ENCODE measurements at places on chromosomes 16 and 17.

DNA sequence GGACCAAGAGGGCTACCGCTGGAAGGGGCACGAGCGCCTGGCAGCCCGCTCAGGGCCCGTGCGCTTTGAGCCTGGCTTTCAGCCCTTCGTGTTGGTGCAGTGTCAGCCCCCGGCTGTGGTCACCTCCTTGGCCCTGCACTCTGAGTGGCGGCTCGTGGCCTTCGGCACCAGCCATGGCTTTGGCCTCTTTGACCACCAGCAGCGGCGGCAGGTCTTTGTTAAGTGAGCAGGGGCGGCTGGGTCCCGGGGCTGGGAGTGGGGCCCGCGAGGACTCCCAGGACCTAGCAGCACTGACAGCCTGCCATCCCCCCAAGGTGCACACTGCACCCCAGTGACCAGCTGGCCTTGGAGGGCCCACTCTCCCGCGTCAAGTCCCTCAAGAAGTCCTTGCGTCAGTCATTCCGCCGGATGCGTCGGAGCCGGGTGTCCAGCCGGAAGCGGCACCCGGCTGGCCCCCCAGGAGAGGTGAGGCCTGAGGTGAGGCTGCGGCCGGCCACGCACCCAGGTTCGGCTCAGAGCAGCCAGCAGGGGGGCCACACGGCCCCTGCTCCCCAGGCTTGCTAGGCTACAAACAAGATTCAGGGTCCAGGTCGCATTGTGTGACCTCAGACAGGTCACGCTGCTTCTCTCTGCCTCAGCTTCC, 17.4 kb upstream of the MYO15B start:
- no peak for DNase-seq

DNA sequence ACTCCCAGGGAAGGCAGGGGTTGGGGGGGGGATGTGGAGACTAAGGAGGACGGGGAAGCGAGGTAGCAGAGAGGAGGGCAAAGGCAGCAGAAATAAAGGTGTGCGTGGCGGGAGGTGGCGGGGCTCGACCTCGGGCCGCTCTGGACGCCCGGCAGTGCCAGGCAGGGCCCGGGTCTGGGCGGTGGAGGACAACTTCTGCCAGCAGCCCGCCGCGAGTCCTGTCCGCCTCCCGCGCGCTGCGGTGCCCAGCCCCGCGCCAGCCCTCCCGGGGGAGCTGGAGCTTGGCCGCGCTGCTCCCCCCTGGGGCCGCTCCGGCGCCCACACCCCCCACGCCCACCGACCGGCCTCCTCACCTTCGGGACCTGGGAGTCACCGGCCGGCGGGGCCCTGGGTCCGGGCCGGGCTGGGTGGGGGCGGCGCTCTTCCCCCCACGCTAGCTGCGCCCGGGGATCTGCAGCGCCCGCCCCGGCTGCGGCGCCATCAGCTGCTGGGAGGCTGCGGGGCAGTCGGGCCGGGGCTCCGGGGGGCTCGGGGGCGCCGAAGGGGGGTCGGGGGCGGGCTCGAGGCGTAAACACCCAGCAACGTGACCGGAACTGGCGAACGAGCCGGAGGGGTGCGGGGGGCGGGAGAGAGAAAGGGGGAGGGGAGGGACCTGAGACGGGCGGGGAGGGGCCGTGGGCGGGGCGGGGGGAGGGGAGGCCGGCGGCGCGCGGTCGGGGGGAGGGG, at the start of gene CCDC92B:
Gene CCDC92B, minus strand, starts transcription at position 595 of the 726 bp plus-strand sequence. CDS start 14,507 bp downstream, outside the sequence.
- no peak for DNase-seq

GRCh38 chr17:55842405-55843158, 91.7 kb downstream of the PCTP start:
- DNase-seq: no peak

DNA sequence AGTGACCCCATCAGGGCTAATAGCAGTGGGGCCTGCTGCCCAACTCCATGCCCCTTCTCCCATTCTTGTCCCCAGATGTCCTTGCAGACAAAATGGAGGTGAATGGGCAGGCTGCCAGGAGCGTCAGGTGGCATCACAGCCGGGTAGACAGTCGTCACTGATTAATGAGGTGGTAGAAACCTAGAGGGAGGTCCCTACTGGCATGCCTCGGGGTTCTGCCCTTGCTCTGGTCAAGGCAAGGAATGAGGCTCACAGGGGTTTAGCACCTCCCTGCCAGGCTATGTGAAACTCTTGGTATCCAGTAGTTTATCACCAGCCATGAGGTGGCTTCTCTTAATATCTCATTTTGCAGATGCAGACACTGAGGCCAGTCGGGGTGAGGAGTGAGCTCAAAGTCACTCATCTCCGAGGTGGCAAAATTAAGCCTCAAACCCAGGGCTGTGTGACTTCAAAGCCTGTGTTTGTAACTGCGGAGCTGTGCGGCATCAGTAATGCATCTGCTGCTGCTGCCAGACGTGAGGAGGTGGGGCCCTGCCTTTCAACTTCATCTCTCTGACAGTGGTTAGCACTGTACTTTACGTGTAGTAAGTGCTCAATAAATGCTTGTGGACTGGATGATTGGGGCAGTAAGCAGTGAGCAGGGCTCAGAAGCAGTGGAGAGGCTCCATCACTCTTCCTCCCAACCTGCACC, 21.3 kb downstream of the RAI1 start:
- no peak for DNase-seq

DNA sequence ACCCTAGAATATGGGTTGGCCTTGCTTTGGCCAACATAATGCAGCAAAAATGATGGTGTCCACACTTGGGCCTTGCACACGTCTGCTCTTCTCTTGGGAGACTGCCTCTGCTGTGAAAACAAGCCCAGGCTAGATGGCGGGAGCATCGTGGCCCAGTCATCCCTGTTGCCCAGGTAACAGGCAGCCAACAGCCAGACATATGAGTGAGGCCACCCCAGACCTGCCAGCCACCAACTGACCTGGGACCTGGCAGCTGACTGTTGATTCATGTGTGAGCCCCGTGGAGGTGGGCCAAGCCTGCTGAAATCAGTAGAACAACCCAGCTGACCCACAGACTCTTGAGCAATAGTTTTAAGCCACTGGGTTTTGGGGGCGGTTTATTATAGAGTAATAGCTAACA, 39.4 kb upstream of the CDH3 start:
- DNase-seq: no peak

- DNase-seq: no peak
These were observed 17.8 kb upstream of the TNS4 start for GRCh38 chr17:40519089-40519775.

- DNase-seq: no peak
These were observed 48.4 kb downstream of the CLEC16A start for GRCh38 chr16:10992797-10993196.

GRCh38 chr16:78705694-78706093, 606.2 kb downstream of the WWOX start:
- no peak for DNase-seq

GRCh38 chr16:50151322-50151721, 1.8 kb upstream of the TENT4B start:
- DNase-seq: no peak

Data from stimulated activated CD4-positive, alpha-beta T cell treated with anti-CD3 and anti-CD28 coated beads, Interleukin-15, amount 100 ng/mL, for 1 hour (primary cell).